ENCODE measurements at places on chromosomes 16 and 17.

- DNase-seq, result no peak
These were observed 105.8 kb downstream of the TANC2 start for GRCh38 chr17:63071797-63072196.

GRCh38 chr17:77264617-77265230 is 124.0 kb downstream of the SEC14L1 start:
- no peak for DNase-seq

GRCh38 chr17:81582341-81582740 is 30.2 kb upstream of the FAAP100 start:
- DNase-seq, result peak; percentile 80

DNA sequence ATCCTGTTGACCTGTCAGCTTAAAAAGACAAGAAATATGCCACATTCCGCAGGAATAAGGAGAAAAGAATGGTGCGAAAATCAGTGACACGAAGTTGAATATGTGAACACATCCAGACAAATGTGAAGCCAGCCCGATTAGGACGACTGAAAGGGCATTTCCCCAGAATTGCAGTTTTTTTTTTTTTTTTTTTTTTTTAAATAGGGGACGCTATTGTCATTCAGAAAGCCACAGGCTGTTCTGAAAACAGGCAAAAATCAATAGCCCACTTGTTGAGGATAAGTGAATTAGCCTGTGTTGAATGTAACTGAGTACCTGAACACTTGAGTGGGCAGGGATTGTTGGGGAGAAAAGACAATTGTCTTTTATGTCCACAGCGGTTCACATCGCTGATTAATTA is 507.1 kb downstream of the WWOX start:
- DNase-seq, result no peak

- peak; percentile 65 for DNase-seq
These were observed 12.0 kb upstream of the TNRC6A start for GRCh38 chr16:24717411-24717810.

DNA sequence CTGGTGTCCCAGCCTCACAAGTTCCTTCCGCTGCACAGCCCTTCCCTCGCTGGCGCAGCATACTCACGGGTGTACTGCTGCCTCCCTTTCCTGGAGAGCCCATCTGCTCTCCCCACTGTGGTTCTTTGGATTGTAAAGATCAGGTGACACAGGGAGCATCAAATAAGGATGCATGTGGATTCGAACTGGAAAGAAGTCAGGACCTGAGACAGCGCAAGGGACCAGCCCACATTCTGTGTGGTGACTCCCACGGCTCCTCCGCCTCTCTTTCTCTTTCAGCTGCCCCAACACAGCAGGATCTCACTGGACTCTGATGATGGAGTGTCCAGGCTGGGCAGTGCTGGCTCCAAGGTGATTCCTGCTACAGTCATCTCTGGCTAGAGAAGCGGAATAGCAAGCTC is 8.1 kb downstream of the LDAF1 start:
- peak; percentile 49 for DNase-seq

DNA sequence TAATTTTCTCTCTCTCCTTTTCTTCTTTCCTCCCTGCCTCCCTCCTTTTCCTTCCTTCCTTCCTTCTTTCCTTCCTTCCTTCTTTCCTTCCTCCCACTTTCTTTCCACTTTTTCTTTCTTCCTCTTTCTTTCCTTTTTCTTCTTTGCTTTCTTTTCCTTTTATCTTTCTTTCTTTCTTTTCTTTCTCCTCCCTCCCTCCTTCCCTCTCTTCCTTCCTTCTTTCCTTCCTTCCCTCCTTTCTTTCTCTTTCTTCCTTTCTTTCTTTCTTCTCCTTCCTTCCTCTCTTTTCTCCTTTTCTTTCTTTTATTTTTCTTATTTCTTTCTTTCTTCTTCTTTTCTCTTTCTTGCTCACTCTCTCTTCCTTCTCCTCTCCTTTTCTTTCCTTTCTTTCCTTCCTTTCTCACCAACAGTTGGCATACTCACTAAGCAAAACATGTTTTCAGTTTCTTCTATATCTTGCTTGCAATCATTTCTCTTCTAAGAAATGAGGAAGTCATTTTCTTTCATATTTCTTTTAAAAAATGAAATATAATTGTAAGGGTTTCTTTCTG is 97.1 kb upstream of the MAF start:
- no peak for DNase-seq

DNA sequence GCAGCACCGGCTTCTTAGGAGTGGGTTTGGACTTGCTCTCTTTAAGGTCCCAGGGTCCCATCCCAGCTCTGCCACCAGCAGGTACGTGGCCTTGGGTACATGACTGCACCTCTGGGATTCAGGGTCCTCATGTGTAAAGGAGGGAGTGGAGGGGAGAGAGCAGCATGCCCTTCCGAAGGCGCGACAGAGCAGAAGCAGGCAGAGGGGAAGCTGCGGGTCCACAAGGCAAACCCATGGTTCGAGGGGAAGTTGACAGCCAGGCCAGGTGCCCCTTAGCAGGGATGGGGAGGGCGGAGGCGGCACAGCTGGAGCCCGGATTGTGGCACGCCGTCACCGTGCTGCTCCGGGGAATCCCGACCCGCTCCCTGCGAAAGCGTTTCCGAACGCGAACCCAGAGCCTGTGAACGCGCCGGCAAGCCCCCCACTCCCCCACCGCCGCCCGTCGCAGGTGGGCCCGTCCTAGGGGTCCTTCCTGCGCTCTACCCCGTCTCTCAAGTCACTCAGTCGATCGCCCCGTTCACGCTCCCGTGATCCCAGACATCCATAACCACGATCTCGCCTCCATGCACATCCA is 4.1 kb upstream of the TBX2 start:
- DNase-seq, result no peak

- DNase-seq, result no peak
These were observed 4.9 kb downstream of the STARD3 start for GRCh38 chr17:39641883-39642282.

- no peak for DNase-seq
These were observed 6.5 kb upstream of the LCAT start for GRCh38 chr16:67950335-67950843.

DNA sequence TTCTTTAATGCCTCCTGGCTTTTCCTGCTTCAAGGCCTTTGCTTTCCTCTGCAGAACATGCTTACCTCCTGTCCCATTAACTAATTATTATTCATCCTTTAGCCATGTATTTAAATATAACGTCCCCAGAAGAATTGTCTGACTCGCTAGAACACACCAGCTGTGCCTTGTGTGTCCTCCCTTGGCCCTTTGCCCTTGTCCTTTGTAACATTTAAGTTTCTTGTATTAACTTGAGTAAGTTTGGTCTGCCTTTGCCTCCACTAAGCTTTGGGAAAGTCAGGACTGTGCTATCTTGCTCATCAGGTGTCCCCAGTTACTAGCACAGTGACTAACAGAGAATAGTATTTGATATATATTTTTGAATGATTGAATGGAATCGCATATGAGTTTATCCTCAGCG is 29.6 kb upstream of the ABCA9 start:
- DNase-seq, result no peak

GRCh38 chr17:73278049-73278464 is 16.4 kb upstream of the CPSF4L start:
- no peak for DNase-seq

- no peak for DNase-seq
These were observed 34.8 kb downstream of the SYCE1L start for GRCh38 chr16:77233799-77234519.

GRCh38 chr17:63278728-63279442 is 167.2 kb downstream of the CYB561 start:
- DNase-seq, result no peak

DNA sequence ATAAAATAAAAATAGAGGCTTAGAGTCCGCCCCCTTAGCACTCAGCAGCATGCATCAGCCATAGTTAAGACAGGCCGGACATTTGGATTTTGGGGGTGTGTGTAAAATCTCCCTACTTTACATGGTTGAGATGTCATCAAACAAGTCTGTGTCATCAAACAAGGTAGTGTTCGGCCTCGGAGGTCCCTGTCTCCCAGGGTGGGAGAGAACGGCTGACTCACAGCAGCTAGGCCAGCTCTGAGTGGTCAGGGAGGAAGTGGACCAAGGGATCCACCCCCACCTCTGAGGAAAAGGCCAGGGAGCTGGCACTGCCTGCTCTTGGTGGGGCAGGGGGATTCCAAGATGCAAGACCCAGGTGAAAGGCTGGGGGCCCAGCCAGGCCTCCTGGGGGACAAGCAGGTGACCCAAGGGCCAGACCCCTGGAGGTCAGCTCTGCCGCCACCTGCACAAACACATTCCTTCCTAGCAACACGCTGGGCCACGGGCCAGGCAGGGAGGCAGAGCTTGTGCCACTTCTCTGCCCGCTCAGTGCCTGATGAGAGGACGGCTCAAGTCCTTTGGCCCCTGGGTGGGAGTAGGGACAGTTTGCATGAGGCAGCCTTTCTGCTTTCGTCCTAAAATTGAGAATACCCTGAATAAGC is 28.5 kb downstream of the KIFC3 start:
- DNase-seq, result peak; percentile 21

DNA sequence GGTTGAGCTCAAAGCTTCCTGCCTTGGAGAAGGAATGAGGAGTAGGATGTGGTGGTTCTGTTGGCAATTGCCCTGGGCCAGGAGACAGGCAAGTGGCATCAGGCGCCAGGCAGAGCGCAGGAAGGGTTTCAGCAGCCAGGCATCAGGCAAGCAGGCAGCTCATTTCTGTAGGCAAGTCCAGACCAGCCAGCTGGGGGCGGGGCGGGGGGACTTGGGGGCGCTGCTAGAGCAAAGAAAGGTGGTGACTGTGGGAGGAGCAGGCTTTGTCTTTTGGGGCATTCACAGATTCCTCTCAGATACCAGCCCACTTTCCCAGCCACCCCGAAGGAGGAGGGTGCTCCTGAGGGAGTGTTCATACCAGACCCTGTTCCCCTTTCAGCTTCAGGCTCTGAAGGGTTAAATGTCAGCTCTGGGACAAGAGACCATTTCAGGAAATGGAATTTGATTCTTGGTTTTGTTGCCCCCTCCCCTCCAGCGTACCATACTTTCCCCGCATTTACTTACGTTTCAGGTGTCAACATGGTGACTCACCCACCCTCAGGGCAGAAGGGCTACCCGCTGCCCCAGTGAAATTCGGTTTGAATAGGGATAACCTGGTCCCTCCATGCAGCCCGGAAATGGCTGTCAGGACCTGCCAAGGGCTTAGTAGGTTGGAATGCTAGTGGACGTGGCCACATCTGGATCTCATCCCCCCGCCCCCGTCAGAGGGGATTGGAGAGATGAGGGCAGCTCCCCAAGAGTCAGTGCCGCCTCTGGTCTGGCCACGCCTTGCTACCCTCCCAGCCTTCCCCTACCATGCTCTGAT is 13.2 kb downstream of the NGFR start:
- DNase-seq, result peak; percentile 48

- no peak for DNase-seq
These were observed 52.5 kb downstream of the MRC2 start for GRCh38 chr17:62679866-62680377.

DNA sequence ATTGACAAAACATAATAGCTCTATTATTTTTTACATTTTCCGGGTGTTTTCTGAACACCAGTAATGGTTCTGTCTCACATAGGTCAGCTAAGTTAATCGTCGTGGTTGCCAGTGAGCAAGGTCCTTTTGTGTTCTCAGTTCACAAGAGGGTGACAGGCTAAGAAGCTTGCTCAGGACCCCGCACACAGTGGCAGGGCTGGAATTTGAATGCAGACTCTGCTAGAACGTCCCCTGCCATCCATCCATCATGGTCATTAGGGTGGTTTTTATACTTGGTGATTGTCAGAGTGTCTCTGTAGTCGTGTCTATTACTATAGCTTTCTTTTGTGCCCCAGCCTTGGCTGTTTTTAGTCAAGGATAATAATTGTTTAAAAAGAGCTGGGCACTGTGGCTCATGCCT is 176.2 kb downstream of the SNX29 start:
- no peak for DNase-seq

- DNase-seq, result no peak
These were observed 134.4 kb downstream of the CYLD start for GRCh38 chr16:50876263-50876662.

DNA sequence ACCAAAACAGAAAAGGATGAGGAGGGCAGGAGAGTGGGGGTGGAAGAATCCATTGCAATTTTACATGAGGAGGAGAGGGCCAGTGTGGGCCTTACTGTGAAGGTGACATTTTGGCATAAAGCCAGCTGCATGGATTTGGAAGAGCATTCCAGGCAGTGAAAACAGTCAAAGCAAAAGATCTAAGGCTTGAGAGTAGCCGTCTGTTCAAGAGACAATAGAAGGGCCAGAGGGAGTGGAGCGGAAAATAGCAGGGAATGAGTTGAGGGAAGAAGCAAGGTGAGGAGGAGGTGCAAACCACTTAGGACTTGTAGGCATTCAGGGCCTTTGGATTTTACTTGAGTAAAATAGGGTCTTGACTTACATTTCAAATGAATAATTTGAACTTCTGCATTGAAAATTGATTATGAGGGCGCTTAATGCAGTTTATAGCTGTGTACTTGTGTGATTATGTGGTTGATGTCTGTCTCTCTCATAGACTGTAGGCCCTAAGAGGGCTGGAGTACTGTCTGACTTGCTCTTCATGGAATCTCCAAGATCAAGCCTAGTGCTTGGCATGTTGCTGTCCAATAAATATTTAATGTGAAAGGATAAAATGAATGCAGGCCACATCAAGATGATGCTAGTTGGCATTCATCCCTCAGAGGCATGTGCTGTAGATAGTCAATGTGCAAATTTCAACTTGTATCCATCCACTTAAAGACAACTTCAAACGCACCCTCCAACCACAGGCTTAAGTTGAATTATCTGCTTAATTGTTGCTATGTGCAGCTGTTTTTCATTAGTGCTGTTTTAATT is 772.1 kb upstream of the RBFOX1 start:
- DNase-seq, result no peak

DNA sequence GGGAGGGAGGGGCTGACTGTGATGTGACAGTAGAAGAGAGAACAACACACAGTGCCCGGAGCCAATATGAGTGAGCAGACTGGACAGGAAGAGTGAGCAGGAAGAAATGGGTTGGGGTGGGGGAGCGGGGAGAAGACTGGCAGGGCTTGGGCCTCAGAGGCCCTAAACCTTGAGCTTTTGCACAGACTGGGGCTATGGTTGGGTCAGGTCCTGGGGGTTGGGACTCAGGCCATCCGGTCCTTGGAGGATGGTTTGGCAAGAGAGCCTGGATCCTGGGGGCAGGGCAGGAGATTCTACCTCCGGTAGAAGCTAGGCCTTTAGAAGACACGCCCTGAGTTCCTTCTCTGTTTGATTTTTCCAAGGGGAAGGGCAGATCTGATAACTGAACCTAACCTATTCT is 1.1 kb downstream of the CAMTA2 start:
- peak; percentile 55 for DNase-seq

GRCh38 chr17:76925441-76925891 is 57.3 kb downstream of the MGAT5B start:
- DNase-seq, result peak; percentile 8

DNA sequence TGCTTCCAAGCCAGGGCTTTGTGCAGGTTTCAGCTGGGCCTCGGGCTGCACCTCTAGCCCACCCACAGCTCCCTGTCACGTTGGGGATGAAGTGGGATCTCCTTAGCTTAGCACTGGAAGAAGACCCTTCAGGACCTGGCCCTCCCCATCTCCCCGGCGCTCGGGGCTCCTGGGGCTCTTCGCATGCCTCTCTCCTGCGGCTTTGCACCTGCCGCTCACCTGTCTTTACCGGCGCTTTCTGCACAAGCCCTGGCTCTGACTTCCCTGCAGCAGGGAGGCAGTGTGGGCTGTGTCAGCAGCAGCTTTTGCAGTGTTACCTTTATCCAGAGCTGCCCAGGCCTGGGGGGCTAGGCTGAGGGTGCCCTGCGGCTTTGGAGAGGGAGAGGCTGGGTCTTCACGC is 52.3 kb downstream of the NT5M start:
- no peak for DNase-seq

All from EH (cell line).